Esophagus mucosa (tissue), 1 donor: ENCODE measurements at places on chromosomes 5 and 9.

DNA sequence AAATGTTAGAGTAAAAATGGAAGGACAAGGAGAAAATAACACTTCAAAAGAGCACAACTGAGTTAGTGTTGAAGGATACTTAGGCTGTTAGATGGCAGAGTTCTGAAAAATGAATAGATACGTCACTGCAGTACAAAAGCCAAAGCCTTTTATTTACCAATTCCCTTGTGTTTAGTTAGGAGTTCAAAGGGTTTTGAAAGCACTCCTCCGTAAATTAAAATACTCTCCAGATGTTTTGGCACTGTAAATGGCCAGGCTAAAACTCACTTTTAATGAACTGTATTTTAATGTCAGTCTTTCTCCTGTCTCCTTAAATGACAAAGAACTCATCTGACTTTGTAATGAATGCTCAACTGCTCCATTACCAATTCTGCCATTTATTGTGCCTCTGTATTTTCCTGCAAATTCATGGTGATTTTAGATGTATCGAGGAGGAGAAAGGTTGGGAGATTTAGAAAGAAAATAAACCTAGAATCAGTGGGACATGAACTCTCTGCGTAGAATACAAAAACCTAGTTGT, 1727.2 kb downstream of the MAT2B start:
- ATAC-seq, result no peak

DNA sequence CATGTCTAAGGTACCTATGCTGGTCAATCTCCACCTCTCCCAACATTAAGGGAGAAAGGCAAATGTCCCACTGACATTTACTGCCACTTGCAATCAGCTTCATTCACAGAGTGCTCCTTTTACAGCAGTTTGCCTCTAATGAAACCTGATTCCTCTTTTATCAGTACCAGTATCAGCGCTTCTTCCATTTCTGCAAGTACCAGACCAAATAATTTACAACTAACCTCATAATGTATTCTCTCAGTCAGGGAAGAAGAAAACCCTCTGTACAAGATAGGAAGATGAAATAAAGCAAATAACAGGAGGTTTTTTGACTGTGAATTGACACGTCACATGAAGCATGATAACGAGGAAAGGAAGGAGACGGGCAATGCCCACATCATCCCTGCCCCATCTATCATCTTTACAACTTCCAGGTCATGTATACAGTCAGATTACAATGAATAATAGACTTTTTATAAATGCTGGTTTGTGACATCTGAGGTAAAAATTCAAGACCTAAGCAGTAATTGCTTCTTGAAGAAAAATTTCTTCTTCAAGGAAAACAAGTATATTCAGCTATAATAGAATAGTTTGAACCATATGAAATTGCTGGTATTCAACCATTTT, 21.9 kb downstream of the ABITRAM start:
- ATAC-seq, result no peak

DNA sequence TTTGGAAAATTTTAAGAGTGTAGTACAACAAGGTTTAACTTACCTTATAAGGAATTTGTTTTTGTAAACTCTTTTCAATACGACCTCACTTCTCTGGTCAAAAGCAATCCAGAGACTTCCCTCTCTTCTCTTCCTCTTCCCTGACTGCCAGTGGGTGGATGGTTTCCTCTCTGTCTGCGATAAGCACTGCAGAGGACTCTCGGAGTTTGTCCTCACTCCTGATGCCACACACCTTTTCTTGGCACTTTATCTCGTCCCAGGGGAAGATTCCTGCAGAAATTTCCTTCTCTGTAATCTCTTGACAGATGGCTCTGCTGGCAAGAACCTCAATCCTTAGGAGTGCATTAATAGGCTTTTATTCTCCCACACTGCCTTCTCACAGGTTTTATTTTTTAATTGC, 641.6 kb downstream of the NR2F1-AS1 start:
- ATAC-seq, result no peak

DNA sequence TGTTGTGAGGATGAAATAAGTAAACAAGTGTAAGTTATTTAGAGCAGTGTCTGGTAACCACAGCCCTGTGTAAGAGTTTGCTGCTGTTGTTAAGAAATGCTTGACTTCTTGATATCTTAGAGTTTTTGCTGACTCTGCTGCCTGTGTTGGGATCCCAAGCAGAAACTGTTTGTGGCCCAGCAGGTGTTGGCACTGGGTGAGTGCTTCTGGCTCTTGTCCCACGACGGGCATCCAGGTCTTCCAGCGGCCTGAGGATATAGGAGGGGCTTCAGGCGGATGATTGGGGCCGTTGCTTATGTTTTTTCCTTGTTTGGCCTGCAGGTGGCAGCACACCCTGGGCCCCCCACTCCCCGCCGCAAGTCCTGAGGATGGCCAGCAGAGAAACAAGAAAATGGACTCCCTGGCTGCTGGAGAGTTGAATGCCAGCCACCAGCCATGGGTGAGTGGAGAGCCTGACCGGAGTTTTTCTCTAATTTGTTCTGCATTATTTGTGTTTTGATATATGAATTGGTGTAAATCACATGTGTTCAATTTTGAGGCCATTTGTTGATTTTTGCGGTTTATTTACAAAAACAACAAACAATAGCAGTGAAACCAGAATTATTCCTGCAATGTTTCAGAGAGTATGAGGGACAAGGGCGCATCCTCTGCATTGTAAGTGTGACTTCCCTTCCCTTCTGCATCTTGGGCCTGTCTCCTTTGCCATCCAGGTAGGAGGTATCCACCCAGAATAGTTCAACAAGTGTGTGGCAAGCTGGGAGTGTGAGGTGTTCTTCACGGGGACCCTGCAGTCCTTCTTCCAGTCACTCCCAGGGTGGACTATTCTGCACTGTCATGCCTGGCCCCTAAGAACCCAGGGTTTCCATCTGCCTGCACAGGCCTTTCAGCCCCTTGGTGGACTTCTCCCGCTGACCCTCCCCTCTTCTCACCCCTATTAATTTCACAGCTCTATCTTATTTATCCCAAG, 50.3 kb downstream of the SLC22A5 start:
- peak; percentile 51 for ATAC-seq

DNA sequence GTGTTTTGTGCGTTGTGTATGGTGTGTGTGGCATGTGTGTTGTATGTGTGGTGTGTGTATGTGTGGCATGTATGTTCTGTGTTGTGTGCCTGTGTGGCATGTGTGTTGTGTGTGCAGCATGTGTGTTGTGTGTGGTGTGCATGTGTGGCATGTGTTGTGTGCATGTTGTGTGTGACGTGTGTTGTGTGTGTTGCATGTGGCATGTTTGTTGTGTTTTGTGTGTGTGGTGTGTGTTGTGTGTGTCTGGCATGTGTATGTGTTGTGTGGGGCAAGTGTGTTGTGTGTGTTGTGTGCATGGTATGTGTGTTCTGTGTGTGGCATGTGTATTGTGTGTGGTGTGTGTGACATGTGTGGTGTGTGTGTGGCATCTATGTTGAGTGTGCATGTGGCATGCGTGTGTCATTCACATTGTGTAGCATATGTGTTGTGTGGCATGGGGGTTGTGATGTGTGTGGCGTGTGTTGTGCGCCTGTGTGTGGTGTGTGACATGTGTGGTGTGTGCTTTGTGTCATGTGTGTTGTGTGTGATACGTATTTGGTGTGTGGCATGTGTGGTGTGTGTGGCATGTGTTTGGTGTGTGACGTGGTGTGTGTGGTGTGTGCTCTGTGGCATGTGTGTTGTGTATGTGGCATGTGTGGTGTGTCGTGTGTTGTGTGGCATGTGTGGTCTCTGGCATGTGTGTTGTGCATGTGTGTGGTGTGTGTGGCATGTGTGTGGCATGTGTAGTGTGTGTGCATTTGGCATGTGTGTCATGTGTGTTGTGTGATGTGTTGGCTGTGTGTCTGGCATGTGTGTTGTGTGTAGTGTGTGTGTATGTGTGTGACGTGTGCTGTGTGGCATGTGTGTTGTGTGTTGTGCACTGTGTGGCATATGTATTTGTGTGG, 46.6 kb upstream of the IRX4 start:
- ATAC-seq, result no peak

GRCh38 chr5:126492939-126493338, 69.7 kb downstream of the GRAMD2B start:
- ATAC-seq, result no peak
